Uterus (tissue), 4 donors: ENCODE measurements at places on chromosomes 7 and 10. TPM values are rescaled to one million over a fixed set of nuclear protein-coding genes. Genes with fewer than 3 reads are reported as not detected.

SPDYE3 gene
- total RNA-seq = not detected

DNA sequence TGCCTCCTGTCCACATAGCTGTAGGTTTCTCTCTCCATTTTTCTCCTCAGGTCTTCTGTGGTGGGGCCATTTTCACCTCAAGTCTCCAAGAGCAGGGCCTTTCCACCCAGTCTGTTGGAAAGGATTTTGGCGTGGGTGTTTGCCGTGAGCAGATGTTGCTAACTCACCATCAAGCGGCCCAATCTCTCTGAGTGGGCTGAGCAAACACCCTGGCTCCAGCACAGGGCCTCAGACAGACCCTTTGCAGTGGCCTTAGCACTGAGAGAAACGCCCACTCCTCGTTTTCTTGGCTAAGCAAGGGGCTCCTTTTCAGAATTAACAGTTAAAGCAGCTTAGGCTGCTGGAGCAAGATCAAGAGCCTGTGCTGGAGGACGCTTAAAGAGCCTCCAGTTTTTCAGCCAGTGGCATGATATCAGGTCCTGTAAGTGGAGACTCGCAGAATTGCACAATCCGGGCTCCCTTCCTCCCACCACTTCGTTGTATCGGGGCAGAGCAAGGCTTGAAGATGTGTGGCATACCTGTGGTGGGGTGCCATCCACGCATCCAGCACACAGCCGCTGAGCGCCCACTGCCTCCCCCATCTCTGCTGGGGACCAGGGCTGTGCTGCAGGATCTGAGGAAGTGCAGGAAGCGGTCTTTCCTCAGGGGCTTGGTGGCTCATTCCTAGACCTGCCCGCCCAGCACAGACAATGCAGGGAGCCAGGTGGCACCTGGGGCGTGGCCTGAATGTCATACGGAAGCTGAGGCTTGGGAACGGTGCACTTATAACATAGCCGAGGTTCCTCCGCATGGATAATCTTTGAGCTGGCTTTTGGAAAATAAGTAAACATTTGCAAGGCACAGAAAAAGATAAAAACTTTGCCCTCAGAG is 142.7 kb downstream of the ADARB2 start:
- DNase-seq = no peak
- no peak overlapping the region for H3K27ac ChIP-seq
- no peaks in the 10 kb centered on the region for H3K4me1 ChIP-seq
- H3K36me3 ChIP-seq = no peaks in the 10 kb centered on the region
- H3K27me3 ChIP-seq = no peaks in the 10 kb centered on the region

DNA sequence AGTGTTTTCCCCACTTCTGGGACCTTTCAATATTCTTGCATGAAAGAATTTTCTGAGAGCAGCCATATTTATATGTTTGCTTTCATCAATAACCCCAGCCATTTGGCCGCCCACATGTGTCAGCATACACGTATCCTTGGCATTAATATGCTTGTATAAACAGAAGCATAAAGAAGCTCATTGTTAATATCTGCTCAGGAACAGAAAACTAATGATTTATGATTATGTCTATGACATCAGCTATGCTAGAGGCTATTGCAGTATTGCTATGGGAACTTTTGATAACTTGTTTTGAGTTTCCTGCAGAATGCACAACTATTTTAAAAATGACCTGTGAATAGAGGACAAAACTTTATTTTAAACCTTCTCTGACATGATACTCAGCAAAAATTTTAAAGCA is 300.9 kb upstream of the MTPN start:
- H3K27ac ChIP-seq = no peak overlapping the region
- DNase-seq = no peak
- no peaks in the 10 kb centered on the region for H3K4me1 ChIP-seq
- no peaks in the 10 kb centered on the region for H3K27me3 ChIP-seq
- no peak overlapping the region for H3K4me3 ChIP-seq
- no peaks in the 10 kb centered on the region for H3K36me3 ChIP-seq

DNA sequence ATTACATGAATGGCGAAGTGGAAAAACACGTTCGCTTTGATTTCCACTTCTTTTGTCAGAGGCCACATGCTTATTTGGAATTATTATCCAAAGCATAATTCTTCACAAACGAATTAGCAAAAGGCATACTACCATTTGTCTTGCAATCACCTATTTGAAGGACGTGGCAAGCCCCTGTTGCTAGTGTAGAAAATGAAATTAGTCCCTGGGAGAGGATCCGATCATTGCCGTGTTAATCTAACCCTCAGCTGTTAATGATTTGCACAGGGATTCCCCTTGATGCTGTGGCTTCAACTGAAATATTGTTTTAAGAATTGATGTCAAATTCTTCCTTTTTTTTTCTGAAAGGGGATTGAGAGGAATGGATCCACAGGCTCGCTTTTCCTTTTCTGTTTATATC is 4.6 kb downstream of the AGMO start:
- no peak overlapping the region for H3K27ac ChIP-seq
- no peaks in the 10 kb centered on the region for H3K27me3 ChIP-seq
- H3K4me3 ChIP-seq = no peak overlapping the region
- DNase-seq = no peak
- H3K36me3 ChIP-seq = no peaks in the 10 kb centered on the region
